Endothelial cell (in vitro differentiated cells): ENCODE measurements at places on chromosomes 7 and 10.

DNA sequence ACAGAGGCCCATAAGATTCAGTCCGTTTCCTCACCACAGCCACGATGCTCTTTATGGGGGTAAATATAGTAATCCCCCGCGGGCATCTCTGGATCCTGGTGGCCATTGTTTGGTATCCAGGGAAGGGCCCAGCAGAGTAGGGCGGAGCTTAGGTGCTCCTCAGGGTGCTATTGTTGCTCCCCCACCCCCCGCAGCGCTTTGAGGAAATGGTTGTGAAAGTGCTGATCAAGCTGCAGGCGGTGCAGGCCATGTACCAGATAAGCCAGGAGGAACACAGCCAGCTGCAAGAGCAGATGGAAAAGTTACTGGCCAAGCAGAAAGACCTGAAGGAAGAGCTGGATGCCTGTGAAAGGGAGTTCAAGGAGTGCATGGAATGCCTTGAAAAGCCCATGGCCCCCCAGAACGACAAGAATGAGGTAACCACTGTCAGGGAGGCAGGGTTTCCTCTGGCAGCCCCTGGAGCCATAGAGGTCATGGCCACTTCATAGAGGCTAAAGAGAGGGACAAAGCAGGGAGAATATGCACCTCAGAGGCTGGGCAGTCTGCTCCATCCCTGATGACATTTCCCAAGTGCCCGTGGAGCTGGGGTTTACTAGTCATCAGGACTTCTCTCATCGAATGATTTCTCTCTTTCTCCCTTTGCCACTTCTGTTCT, 17.6 kb upstream of the FLNC start:
- H3K4me3 ChIP-seq: no peak overlapping the region
- peaks cover 8% of the 10 kb centered on the region for H3K36me3 ChIP-seq
- no peak overlapping the region for H3K27ac ChIP-seq

DNA sequence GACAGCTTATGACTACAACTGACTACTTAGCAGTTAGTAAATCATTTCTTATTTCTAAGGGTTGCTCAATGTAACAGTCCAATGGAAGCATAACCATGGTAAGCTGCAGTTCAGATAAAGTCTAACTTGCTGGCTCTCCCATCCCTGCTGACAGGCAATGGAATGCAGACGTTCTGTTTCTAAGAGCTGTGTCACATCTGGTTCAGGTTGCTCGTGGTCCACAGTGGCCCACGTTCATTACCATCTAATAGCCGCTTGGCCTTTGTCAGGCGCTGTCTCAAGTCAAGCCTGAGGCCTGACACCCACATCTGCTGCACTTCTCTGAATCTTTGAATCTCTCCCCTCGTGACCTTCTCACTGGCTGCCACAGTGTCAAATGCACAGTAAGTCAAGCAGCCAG, 240.8 kb downstream of the FGFR2 start:
- no peak for DNase-seq
- H3K27ac ChIP-seq: no peak overlapping the region
- H3K4me1 ChIP-seq: peaks cover 5% of the 10 kb centered on the region
- no peak overlapping the region for H3K4me3 ChIP-seq
- H3K36me3 ChIP-seq: no peaks in the 10 kb centered on the region

DNA sequence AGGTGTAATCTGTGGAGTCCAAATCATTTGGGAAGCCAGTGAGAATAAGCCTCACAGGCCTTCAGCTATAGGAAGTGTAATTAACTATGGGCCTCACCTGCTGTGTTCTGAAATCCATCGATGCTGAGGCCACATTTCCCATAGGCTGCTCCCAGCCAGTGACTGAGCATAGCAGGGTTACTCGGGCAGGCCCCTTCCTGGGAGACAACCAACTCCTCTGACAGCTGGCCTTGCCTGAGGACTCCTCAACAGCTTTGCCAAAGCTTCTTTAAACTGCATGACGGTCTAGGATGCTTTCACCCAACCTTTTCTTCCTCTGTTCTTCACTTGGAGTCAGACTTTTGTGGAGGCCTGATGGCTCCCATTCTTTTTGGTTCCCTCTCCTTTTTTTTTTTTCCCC, 63.8 kb upstream of the SMNDC1 start:
- H3K27me3 ChIP-seq: peaks cover 3% of the 10 kb centered on the region
- no peak for DNase-seq
- H3K27ac ChIP-seq: no peak overlapping the region
- no peak overlapping the region for H3K4me3 ChIP-seq
- peaks cover 21% of the 10 kb centered on the region for H3K4me1 ChIP-seq
- peaks cover 4% of the 10 kb centered on the region for H3K36me3 ChIP-seq

DNA sequence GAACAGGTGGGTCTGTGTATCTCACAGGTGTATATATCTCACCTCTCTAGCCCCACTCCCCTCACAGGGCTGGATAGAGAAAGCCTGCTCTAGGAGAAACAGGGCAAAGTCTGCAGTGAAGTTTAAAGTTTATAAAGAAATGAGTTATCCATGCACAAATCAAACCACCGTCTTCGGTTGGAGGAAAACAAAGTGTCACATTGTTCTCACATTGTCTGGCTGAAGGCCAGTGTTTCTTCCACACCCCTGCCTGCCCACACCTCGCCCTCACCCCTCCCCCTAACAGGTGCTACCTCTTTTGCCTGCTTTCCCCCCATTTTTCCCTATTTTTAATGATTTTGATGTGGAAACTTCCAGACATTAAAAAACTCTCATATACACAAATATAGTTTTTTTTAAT, 25.8 kb downstream of the AQP1 start:
- H3K27ac ChIP-seq: peak overlapping the region; percentile 45
- no peak overlapping the region for H3K4me3 ChIP-seq
- H3K36me3 ChIP-seq: no peaks in the 10 kb centered on the region
- H3K27me3 ChIP-seq: peaks cover 6% of the 10 kb centered on the region
- peaks cover 4% of the 10 kb centered on the region for H3K4me1 ChIP-seq
- no peak for DNase-seq
